ENCODE measurements at places on chromosomes 12 and 14.

- DNase-seq: no peak
These were observed 2.0 kb upstream of the CACNA2D4 start for GRCh38 chr12:1920436-1920835.

- DNase-seq: no peak
These were observed 67.2 kb downstream of the SCARB1 start for GRCh38 chr12:124796303-124796960.

DNA sequence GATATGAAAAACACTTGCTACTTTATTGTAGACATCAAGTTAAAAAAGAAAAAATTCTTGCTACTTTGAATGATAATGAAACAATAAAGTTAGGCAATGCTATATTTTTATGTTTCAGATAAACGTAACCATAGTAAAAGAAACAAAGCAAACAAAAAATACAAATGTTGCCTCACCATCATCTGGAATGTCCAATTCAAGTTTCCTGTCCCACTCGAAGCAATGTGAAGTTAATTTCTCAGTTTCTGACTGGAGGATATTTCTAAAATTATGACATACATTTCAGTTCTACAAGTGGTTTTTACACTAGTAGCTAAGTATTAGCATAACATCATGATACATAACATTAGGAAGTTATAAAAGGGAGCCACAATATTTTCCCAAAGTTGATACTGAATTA, 20.9 kb downstream of the DLGAP5 start:
- no peak for DNase-seq

DNA sequence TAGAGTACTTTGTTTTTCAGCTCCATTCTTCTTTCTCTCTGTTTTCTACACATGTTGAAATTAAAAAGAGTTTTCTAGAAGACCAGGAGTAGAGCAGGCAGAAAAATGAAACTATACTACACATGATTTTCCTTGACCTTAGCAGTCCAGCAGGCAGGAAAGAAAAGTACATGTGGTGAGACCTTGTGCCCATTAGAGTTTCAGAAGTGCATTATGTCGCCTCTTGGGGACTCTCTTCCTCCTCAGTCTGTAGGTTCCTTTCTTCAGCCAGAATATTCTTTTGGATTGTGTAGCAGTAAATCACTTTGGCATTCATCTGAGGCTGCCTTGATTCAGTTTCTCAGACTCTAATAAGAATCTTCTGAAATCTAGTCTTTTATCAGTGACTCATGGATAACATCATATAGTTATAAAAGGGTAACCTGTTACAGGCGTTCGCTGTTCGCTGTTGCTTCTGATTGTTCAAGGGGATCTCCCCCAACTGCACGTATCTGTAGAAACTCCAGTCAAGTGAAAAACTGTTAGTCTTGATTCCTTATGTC, 161.8 kb downstream of the ANO4 start:
- DNase-seq: no peak

DNA sequence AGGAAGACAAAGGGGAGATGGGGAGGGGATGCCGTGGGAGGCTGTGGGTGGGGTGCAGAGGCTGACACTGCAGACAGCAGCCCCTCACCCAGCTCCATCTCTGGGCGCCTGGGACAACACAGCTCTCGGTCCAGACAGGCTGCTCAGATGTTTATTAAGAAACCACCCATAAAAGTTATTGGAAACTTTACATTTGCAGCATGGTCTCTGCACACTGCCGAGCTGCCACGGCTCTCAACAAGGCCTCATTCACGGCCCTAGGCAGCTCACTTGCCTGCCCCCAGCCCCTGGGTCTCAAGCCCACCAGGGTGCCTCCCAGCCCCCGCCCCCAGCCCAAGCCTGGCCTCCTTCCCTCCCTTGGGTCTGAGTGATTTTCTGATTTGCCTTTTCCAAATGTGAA, 21.0 kb upstream of the COL2A1 start:
- DNase-seq: no peak

DNA sequence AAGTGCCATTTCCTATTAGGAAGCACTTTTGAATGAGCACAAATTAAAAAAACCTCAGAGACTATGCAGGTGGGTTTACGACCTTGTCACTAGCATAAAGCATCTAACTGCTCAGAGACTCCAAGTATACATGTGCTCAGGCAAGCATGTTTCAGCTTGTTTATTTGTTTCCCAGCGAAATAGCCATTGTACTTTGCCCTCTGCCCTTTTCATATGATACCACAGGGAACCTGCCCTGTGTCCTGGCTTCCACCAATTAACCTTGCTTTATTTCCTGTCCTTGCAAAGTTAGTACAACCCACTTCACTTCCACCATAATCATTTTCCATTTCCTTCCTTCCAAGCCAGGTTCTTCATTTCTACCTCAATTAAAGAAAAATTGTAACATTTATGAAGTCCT, 194.9 kb downstream of the DUSP6 start:
- DNase-seq: no peak

DNA sequence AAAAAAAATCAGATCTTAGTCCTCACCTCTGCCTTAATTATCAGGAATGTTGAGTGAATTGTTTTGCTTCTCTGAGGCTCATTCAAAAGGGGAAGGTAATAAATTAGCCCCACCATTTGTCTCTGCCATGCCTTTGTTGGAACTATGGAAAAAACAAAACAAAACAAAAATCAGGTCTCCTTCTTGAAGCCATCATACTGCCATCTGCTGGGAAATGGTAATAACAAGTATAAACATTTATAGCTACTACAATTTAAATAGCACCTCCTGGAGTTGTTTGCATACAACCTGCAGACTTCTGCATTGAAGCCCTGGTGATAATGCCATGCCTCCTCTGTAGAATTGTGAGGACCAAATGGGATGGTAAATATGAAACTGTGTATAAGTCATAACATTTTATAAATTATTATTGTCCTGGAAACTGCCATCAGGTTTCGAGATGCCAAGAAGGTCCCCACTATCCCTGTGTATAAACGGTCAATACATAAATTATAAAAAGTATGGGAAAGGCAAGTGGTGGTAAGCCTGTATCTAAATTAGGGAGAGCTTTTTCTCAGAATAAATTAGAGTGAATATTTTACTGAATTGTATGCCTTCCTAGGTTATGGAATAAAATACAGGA, 87.2 kb upstream of the FGD4 start:
- peak; percentile 70 for DNase-seq

DNA sequence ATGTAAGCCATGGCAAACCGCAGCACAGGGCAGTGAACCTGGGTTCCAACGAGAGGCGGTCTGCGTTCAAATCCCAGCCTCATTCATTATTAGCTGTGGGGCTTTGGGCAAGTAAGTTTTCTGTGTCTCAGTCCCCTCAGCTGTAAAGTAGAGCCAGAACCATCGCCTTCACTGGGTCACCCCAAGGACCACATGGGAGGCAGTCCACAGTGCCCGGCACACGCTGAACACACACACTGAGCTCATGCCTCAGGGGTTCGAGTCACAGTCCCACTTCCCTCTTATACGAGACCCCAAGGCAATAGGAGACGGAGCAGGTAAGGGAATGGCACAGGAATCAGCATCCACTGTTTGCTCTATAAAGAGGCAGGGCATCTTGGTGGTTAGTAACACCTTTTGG, 19.1 kb downstream of the LRTM2 start:
- DNase-seq: no peak

GRCh38 chr12:95265765-95266164, 48.2 kb downstream of the VEZT start:
- DNase-seq: no peak

DNA sequence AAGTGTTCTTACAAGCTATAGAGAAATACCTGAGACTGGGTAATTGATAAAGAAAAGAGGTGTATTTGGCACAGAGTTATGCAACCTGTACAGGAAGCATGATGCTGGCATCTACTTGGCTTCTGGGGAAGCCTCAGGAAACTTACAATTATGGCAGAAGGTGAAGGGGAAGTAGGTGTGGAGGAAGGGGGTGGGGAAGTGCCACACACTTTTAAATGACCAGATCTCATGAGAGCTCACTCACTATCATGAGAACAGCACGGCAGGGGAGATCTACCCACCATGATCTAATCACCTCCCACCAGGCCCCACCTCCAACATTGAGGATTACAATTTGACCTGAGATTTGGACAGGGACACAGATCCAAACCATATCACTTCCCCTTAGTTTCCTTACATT, 32.8 kb downstream of the TSHR start:
- DNase-seq: no peak

DNA sequence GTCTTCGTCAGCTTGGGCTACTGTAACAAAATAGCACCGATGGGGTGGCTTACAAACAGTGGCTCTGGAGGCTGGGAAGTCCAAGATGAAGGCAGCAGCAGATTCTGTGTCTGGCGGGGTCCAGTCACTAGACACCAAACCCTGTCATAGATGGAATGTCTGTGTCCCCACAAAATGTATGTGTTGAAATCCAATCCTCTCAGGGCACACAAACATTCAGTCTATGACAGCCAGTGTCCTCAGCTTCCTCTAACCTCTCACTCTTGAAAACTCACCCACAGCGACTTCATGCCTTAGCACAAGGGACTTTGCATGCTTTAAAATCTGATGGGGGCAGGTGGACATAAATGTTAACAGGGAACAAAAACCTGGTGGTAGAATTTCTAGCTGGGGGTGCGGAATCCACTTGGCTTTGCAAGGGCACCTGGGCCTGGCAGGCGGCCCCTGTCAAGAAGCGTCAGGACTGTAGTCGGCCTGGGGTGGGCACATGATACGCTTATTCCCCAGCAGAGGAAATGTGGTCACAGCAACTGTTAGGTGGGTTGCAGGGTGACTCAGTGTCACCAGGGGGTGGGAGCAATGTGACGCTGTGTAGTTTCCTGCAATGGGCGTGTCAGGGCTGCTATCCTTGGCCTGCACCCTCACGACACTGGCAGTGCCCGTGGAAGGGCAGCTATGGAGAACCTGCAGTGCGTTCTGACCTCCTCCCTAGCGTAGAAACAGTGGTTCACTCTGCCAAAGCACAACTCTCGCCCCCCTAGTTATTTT, 17.7 kb downstream of the RIN3 start:
- DNase-seq: no peak

DNA sequence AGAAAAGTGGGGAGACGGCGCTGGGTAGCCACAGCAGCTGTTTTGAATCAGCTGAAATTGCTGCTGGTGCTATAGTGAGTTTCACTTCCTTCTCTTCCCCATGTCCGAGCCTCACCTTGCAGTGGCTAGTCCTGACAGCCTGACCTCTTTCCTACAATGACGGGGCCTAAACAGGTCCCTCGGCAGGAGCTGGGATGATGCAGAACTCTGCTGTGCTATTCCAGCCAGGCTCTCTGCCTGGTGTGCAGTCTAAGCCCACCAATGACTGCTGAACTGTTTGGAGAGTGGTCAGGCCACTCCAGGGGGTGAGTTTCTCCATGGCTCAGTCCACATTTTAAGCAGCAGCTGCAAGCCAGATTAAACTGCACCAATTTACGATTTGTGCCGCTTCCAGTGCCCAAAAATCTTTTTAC, 207.3 kb downstream of the TTC7B start:
- no peak for DNase-seq

GRCh38 chr14:48390346-48390745, 714.9 kb upstream of the MDGA2 start:
- DNase-seq: no peak

- no peak for DNase-seq
These were observed 95.8 kb downstream of the C12orf42 start for GRCh38 chr12:103399986-103400385.

DNA sequence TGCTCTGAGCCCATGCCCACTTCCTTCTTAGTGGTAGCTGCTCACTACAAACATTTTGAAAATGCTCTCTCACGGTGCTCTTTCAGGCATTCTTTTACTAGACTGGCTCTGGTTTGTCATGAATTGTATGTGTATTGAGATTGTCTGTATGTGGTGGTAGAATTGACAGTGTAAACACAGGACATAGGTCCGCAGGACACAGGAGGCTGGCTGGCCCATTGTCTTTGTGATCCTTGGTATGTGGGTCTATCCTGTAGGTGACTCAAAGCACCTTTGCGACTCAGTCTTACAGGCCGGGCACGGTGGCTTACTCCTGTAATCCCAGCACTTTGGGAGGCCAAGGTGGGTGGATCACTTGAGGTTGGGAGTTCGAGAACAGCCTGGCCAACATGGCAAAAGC, 250.9 kb downstream of the C12orf75 start:
- DNase-seq: no peak

DNA sequence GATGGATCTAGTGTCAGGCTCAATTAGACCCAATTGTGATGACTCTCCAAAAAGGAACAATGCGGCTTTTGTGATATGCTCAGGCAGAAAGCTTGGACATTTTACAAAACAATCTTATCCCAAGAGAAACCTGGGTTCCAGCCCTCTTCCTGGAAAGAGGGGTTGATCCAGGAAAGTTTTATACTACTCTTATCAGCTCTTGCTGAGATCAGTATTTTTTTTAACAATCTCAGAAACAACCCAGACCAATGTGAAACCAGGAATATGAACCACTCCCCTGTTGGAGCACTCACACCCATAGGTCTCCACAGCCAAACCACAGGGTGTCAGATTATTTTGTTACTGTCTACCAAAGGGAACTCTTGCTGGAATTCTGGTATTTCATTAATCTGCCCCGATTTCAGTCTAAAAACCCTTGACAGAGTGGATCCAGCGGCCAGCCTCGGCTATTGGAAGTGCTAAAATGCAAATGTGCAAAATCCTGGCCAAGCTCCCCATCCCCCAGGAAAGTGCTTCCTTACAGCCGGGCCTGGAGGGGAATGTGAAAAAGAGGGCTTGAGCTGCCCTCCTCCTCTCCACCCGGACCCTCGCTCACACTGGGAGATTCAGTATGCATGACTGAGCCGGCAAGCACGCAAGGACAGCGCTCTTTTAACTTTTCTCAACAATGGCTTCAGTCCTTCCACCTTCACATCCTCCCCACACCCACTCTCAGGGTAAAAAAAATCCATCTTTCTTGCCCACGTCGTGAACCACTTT, 4.0 kb downstream of the FBXL14 start:
- no peak for DNase-seq

- DNase-seq: no peak
These were observed 79.4 kb upstream of the BCL11B start for GRCh38 chr14:99351166-99352007.

DNA sequence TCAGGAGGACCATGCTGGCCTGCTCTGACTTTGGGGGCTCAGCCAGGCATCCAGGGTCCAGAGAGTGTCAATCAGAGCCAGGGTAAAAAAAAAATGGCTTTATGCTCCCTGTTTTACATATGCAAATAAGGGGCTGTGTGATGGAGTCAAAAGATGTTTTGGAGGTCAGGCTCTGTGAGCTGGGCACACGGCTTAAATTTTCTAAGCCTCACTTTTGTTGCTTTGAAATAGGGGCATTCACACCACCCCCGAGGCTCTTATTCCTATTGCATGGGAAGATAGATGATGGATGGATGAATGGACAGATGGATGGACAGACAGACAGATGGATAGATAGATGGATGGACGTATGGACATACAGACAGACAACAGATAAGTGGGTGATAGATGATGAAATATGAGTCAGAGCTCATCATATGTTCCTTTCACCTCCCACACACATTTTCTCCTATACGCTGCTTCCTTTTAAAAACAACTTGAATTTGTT, 42.7 kb downstream of the RIN3 start:
- no peak for DNase-seq

DNA sequence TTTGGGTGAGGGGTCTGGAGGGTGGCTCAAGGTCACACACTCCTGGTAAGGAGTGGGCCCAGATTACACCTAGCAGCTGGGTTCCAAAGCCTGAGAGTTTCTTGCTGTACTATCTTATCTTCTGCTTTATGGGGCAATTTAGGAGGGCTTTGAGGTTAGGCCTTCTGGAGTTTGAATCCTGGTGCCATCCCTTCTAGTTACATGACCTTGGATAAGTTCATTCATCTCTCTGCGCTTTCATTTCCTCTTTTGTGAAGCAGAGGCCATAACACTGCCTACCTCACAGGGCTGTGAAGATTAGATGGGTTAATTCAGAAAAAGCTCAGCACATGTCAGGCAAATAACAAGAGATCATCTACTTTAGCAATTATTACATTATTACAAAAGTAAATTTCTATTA, 7.4 kb upstream of the KRT77 start:
- DNase-seq: no peak

GRCh38 chr14:46550836-46551235, 100.7 kb downstream of the RPL10L start:
- no peak for DNase-seq
